Neural crest cell (in vitro differentiated cells): ENCODE measurements at places on chromosomes 5 and 9.
A peak's percentile ranks its signal among the peaks of the same experiment; 100 is the strongest.

DNA sequence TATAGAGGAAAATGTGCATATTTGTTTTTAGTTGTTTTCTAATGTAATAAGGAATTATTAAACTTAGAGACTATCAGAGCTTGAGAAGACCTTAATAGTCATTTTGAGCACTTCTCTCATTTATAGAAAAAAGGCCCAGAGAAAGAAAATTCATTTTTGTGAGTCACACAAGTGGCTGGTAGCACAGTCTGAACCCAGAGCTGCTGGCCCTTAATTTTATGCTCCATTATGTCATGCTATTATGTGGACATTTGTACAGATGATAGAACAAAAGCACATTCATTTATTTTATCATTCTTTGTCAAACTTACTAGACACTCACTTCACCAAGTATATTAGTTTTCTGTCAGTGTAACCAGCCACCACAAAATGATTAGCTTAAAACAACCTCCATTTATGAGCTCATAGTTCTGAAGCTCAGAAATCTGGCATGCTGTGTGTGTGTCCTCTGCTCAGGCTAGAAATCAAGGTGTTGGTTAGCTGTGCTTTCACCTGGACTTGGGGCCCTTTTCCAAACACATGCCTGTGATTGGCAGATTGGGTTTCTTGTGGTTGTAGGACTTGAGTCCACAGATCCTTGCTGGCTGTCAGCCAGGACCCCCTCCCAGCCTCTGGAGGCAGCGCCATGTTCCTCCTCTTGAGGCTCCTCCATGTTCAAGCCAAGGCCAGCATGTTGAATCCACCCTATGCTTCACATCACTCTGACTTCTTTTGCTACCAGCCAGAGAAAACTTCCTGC is 188.9 kb downstream of the ARHGAP26 start:
- DNase-seq: no peak

GRCh38 chr5:17727098-17727497 is 92.8 kb downstream of the TAF11L14 start:
- no peak for DNase-seq

- no peak for DNase-seq
These were observed 21.8 kb downstream of the GLT6D1 start for GRCh38 chr9:135617538-135617900.

- DNase-seq: no peak
These were observed 367.6 kb downstream of the GLIS3 start for GRCh38 chr9:3931996-3932906.

- no peak for DNase-seq
These were observed 25.3 kb upstream of the ISOC1 start for GRCh38 chr5:129069292-129069691.

- no peak for DNase-seq
These were observed 97.2 kb downstream of the RALGPS1 start for GRCh38 chr9:127011772-127012171.

DNA sequence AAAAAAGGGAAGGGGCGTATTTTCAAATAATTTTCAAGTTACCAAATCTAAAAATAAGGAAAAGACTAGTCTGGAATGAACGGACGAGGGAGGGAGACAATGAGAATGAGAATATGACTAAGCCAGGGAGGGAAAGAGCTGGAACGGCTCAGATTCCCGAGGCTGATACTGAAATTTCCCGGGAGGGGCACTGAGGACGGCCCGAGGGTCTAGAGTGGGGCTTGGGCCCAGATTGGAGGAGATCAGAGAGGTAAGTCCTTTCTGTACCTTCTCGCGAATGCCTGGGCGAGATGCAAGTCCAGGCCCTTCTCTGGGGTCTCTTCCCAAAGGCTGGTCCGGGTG is 3.4 kb upstream of the CCIN start:
- DNase-seq: no peak

GRCh38 chr5:53411388-53411787 is 69.0 kb upstream of the FST start:
- DNase-seq: no peak

DNA sequence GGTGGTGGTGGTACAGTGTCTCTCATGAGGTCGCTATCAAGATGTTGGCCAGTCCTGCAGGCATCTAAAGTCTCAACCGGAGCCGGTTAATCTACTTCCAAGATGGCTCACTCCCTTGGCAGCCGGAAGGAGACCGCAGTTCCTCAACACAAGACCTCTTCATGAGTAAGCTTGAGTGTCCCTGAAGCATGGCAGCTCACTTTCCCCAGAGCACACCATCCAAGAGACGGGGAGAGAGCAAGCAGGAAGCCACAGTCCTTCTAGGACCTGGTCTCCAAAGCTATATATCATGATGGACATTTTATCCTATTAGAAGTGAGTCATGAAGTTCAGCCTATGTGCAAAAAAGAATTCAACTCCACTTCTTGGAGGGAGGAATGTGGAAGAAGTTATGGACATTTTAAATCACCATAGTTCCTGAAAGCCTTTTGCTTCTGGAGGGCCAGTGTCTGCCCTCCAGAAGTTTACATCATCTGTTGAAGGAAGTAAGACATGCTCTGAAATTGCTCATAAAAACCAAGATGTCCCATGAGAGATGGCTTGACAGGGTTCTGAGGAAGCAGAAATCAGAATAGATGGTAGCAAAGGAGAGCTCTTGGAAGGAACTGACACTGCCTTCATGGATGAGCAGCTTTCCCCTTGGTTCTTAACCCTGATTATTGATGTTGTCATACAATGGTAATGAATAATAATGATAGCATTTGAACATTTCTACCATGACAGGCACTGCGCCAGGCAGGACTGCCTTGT is 21.3 kb downstream of the GALNT10 start:
- no peak for DNase-seq

GRCh38 chr9:2231829-2232228 is 216.7 kb downstream of the SMARCA2 start:
- DNase-seq: no peak

GRCh38 chr9:6566409-6567139 is 79.0 kb downstream of the GLDC start:
- no peak for DNase-seq

DNA sequence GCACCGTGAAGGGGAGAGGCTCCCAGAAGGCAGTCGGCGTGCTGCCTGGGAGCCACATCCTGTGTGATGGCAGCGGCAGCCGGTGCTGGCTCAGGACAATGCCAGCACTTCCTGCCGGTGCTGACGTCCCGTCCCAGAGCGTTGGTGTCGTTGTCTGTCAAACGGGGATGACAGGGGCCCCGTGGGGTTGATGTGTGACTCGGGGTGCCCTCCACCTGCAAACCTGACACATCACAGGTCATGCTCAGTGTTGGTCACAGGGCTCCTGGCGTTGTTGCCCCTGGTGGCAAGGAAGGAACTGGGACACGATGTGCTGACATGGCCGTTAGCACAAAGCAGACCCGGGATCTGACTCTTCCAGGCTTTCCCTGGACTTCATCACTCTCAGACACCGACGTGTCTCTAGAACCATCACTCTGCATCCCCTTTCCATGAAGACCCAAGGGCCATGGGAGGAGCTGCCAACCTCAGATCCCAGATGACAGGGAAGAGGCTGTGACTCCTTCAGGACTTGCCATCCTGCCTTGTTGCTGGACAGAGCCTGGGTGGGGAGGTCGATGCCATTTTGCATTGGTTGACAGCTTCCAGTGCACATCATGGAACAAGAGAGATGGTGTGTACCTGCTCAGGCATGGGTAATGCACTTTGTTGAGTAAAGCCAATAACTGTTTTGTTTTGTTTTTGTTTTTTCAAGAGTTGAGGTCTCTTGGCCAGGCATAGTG is 21.5 kb downstream of the PLPP7 start:
- DNase-seq: no peak

DNA sequence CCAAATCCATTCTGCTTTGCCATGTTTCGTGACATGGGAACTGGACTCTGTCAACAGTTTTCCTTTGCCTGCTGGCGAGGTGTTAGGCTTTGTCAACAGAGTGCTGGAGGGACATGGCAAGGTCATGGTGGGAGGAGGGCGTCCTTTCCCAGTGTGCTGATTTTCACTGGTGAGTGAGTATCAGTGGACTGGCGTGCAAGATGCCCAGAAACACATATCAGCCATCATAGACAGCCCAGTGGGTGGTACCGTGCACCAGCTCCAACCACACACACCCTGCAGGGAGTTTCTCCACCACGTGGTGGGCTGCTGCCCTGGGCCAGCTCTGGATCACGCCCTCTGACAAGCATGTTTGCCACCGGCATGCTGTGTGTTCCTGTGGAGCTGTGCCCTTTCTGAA is 50.0 kb upstream of the ABL1 start:
- no peak for DNase-seq

DNA sequence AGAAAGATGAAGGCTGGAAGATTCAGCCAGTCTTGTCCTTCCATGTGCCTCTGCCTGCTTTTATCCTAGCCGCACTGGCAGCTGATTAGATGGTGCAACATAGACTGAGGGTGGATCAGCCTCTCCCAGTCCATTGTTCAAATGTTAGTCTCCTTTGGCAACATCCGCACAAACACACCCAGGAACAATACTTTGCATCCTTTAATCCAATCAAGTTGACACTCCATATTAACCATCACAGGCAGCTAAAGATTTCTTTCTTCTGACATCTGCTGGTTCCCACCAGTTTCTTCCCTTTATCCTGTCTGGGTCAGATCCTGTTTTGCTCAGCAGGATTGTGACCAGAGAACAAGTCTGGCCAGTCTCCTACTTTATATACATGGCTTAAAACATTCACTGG is 276.5 kb upstream of the TYRP1 start:
- no peak for DNase-seq

- DNase-seq: no peak
These were observed 183.6 kb upstream of the MAP3K1 start for GRCh38 chr5:56631719-56632118.

GRCh38 chr5:139131921-139132432 is 66.2 kb downstream of the SIL1 start:
- no peak for DNase-seq

DNA sequence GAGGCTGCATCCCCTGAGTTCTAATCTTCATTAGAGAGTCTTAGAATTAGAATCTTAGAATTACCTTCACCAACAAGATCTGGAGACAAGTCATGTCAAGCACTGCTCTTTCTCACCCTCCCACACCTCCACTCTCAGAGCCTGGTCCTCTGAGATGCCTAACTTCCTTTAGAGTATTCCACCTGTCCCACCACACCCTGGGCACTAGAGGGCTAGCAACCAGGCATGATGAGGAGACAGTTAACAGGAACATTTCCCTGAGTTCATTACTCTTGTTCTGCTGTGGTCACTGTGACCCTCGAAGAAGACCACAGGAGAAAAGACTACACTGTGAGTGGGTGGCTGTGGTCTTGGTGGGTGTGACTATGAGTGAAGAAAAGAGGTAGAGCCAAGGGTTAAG is 25.2 kb upstream of the MAP1B start:
- no peak for DNase-seq

DNA sequence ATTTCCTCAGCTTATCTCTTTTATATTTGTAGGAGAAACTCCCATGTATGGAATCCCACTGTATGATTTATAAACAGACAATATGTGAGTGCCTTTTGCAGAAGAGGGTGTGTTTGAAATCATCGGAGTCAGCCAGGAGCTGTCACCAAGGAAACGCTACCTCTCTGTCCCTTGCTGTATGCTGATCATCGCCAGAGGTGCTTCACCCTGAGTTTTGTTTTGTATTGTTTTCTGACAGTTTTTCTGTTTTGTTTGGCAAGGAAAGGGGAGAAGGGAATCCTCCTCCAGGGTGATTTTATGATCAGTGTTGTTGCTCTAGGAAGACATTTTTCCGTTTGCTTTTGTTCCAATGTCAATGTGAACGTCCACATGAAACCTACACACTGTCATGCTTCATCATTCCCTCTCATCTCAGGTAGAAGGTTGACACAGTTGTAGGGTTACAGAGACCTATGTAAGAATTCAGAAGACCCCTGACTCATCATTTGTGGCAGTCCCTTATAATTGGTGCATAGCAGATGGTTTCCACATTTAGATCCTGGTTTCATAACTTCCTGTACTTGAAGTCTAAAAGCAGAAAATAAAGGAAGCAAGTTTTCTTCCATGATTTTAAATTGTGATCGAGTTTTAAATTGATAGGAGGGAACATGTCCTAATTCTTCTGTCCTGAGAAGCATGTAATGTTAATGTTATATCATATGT is 18.0 kb upstream of the CTSL start:
- no peak for DNase-seq

- DNase-seq: no peak
These were observed 159.7 kb upstream of the VLDLR start for GRCh38 chr9:2461892-2462291.

GRCh38 chr9:123335986-123336329 is 20.0 kb upstream of the CRB2 start:
- DNase-seq: no peak

GRCh38 chr9:38287420-38287985 is 105.0 kb upstream of the ALDH1B1 start:
- no peak for DNase-seq

GRCh38 chr5:31531543-31531887 is 378 bp downstream of the DROSHA start:
- DNase-seq: peak; percentile 8

DNA sequence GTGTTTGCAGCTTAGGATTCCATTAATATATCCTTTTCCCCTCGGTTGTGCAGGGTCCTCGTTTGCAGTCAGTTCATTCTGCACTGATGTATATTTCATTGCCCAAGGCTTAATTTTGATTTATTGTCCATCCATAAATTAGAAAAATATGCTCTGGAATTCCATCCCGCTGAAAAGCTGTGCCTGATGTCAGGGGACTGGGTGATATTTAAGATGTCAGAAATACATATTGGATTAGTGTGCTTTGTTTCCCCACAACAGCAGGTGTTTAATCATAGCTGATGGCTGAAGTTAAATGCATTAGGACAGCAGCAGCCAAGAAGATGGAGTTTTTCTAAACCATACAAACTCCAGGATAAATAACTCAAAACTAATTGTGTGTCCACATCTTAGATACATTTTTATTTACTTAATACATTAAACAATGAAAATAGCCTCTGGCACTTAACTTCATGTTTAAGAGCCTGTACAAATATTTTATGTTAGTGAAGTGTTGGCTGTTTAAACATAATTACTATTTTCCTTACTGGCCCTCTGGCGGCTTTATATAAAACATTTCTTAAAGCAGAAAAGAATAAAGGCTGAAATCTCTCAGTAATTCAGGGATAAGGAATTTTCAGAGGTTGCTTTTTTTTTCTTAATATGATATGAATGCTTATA is 170.4 kb upstream of the TBCA start:
- DNase-seq: no peak

DNA sequence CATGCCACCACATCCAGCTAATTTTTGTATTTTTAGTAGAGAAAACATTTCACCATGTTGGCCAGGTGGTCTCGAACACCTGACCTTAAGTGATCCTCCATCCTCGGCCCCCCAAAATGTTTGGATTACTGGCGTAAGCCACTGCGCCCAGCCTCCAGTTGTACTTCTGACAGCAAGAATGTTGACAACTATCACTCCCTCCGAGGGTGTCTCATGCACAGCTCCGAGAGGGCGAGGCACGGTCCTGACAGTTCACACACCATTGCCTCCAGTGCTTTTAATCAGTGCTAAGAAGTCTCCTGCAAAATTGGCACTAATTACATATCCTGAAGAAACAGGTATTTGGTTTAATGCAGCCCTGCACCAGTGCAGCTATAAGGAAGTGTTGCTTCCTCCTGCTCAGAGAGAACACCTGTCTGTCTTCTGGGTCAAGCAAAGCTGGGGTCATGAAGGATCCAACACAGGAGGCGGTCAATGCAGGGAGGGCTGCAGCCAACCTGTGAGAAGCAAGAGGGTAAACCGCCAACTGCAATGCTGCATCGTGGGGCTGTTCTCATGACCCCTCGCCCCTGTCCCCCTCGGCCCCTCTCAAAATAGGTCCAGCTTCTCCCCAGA is 184.0 kb downstream of the MED10 start:
- DNase-seq: no peak
